ENCODE measurements at places on chromosomes 5 and 9. TPM values are rescaled to one million over a fixed set of nuclear protein-coding genes. Genes with fewer than 3 reads are reported as not detected.

DNA sequence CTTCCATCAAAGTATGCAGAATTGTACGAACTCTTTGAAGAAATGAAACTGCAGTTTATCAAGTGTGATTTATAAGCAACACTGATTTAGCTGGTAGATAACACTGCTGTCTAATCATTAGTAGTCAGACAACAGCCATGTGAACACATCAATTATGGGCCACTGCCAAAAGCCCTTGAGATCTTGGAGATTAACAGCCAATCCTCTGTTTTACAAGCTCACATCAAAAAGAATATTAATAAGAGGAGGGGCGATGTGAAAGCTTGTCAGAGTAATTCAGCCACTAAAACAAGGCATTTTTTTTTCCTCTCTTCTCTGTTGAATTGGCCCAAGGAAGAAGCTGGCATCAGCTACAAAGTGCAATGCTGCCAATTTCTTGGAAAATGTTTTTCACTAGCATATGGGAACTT, 28.1 kb downstream of the ZNF608 start:
- no peaks in the 10 kb centered on the region for H3K27me3 ChIP-seq
- H3K4me3 ChIP-seq, result no peak overlapping the region
- no peaks in the 10 kb centered on the region for H3K4me1 ChIP-seq
- DNase-seq, result no peak

GRCh38 chr5:121175986-121176385, 675.7 kb upstream of the FTMT start:
- no peaks in the 10 kb centered on the region for H3K4me1 ChIP-seq
- DNase-seq, result no peak

- H3K36me3 ChIP-seq, result no peaks in the 10 kb centered on the region
- no peak for DNase-seq
- peak within 1 kb of the TSS; percentile 49 for H3K4me3 ChIP-seq
- no peak within 1 kb of the TSS for H3K27ac ChIP-seq
- peaks cover 8% of the 10 kb centered on the region for H3K4me1 ChIP-seq
- H3K27me3 ChIP-seq, result no peaks in the 10 kb centered on the region
Observed at GRCh38 chr9:97853056-97853843, at the start of gene FOXE1. Gene FOXE1, plus strand, starts transcription at chr9:97853226. Its CDS starts 689 bp downstream, at chr9:97853915.

DNA sequence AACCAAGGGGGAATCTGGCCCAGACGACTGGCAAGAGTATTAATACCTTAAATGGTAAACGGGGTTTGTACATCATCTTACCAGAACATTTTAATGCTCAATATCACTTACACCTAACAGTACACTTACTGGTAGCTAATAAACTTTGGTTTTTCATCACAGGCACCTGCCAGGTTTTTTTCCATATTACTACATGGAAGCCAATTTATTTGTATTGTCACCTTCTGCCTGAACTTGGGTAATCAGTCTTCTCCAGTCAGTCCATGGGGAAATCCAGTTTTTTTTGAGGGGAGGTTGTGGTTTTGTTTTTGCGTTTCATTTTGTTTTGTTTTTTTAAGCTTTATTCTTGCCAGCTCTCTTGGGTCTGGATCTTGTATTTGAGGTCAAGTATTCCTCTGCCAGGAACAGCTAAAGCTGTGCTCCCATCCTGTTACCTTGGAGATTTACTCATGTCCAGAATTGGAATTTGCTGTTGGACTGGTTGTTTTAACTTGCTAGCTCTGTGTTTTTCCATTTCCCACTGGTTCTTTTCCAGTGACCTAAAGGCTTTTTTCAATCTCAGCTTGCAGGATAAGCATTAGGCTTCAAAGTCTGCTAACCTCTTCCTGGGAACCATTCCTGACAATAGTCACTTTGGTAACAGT, 11.1 kb upstream of the NADK2 start:
- H3K27me3 ChIP-seq, result no peaks in the 10 kb centered on the region
- H3K4me3 ChIP-seq, result no peak overlapping the region
- no peak for DNase-seq
- no peaks in the 10 kb centered on the region for H3K4me1 ChIP-seq
- no peak overlapping the region for H3K27ac ChIP-seq

GRCh38 chr5:73390972-73391371, 57.6 kb downstream of the FOXD1 start:
- no peak overlapping the region for H3K4me3 ChIP-seq
- H3K36me3 ChIP-seq, result no peaks in the 10 kb centered on the region
- no peak overlapping the region for H3K27ac ChIP-seq
- DNase-seq, result no peak
- H3K4me1 ChIP-seq, result peaks cover 6% of the 10 kb centered on the region
- no peaks in the 10 kb centered on the region for H3K27me3 ChIP-seq

DNA sequence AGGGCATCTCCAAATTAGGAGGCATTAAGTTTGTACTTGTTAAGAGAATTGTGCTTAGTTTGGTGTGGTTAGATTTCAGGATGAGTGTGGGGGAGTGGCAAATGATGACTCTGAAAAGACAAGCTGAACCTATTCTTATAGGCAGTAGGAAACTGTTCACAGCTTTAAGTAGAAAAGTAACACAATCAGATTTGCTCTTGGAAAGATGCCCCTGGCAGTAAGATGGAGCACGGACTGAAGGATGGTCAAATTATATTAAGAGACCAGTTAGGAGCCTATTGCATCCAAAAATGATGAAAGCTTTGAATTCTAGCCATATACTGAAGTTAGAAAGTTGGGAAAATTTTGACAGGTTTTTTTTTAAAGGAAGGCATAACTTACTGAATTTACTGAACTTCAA, 254.2 kb upstream of the MEF2C start:
- no peak overlapping the region for H3K4me3 ChIP-seq
- no peak for DNase-seq
- H3K4me1 ChIP-seq, result no peaks in the 10 kb centered on the region

GRCh38 chr5:10941900-10942299, 180.9 kb upstream of the DAP start:
- no peaks in the 10 kb centered on the region for H3K27me3 ChIP-seq
- no peak overlapping the region for H3K27ac ChIP-seq
- H3K4me3 ChIP-seq, result no peak overlapping the region
- H3K4me1 ChIP-seq, result no peaks in the 10 kb centered on the region
- no peak for DNase-seq
- no peaks in the 10 kb centered on the region for H3K36me3 ChIP-seq

- no peak overlapping the region for H3K4me3 ChIP-seq
- H3K27ac ChIP-seq, result no peak overlapping the region
- no peak for DNase-seq
- no peaks in the 10 kb centered on the region for H3K36me3 ChIP-seq
Observed at GRCh38 chr9:20340511-20340861, 281.8 kb downstream of the MLLT3 start.

DNA sequence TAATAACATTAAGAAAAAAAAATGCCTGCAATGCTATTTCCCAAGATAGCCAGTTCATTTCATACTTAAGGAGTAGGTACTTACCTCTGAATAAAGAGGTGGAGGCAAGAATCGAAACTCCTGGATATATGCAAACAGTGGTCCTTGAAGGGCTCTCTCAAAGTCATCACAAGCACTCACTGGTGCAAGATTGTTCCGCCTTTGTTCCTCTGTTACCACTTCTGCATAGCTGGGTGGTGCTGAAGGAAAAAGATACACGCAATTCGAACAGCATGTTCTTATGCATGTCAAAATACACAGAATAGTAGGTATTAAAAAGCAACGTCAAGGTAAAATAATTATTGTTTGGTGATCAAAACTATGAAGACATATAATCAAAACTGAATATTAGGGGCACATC, 9.5 kb downstream of the ARRDC3 start:
- H3K4me3 ChIP-seq, result no peak overlapping the region
- no peak overlapping the region for H3K27ac ChIP-seq

DNA sequence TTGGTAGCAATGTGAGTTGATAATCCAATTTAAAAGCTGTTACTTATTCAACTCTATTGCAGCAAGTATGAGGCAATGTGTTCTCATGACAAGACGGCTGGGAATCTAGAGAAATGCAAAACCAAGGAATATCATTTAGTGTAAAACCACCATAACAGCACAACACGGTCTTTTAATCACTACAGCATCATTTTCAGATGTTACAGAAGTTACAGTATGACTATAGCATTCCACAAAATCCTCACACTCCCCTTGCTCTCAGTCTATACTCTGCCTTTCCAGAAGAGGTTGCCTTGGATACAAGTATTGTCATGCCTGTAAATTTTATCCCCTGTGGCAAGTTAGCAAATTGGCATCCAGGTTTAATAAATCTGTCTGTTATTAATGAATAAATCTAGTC, 28.6 kb upstream of the TAS2R1 start:
- H3K36me3 ChIP-seq, result no peaks in the 10 kb centered on the region
- no peak overlapping the region for H3K4me3 ChIP-seq
- no peak for DNase-seq
- no peaks in the 10 kb centered on the region for H3K4me1 ChIP-seq

DNA sequence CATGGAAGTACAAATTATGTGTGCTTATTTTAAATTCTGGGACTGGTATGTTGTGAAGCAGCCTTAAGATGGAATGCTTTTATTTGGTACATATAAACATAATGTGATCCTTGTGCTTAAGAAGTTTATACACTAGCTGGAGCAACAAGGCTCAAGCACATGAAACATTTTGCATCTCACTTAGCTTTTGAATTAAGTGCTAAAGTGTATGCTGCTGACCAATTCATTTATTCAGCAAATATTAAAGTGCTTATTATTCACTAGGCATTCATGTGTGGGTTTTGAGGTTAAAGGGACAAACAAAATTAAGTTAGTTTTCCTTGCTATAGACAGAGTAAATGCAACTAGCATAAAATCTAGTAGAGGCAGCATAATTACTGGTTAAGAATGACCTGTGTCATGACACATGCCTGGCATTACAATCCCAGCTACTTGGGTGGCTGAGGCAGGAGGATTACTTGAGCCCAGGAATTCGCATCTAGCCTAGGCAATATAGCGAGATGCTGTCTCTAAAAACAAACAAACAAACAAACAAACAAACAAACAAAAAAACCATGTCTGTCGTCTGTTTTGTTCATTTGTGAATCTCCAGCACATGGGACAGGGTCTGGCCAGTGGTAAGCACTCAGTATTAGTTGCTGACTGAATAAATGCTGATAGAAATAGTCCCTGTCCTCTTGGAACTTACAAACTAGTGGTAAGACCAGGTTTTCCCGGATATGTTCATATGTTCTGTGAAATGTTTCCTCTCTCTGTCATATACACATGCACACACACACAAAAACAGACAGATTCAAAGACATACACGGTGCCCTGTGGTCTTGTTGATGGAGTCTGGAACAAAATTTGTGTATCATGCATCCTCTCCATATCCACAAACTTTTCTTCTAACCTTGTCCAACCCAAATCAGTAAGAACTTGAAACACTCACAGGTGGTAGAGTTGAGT, 41.9 kb upstream of the TNFAIP8 start:
- no peaks in the 10 kb centered on the region for H3K27me3 ChIP-seq
- H3K4me3 ChIP-seq, result no peak overlapping the region
- no peaks in the 10 kb centered on the region for H3K36me3 ChIP-seq
- H3K4me1 ChIP-seq, result peaks cover 3% of the 10 kb centered on the region
- no peak overlapping the region for H3K27ac ChIP-seq

DNA sequence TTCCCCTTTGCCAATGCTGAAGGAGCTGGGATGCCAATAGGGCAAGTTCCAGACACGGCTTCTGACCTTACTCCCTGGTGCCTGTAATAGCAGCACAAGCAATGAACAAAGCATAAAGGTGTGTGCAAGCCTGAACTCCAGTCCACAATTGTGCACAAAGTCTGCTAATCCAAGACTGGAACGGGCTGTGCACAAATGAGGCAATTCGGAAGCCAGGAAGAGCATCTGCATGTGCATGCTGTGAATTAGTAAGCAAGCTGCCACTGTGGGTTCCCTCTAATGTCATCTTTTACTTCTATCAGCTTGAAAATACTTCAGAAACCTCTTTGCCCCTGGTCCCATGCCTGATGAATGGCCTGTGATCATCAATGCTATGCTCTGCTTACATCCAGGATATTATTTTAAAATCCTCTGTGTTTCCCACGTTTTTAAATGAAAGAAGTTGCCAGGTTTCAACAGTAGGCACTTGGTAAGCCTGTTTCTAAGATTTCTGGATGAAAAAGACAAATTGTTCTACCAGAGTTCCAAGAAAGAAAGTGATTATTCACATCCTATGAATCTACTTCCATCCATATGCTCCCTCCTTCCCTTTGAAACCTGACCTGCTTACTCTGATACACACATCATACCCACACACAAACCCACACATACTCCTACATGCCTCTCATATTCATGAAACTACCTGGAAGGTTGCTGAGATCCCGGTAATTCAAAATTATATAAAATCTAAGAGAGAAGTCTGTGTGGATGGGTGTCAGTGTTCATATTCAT, 165.7 kb downstream of the KCTD16 start:
- no peak for DNase-seq
- H3K27me3 ChIP-seq, result no peaks in the 10 kb centered on the region
- H3K4me1 ChIP-seq, result no peaks in the 10 kb centered on the region
- no peak overlapping the region for H3K4me3 ChIP-seq
- no peak overlapping the region for H3K27ac ChIP-seq

GRCh38 chr5:127518319-127518621, 830 bp downstream of the PRRC1 start:
- H3K4me1 ChIP-seq, result peaks cover 17% of the 10 kb centered on the region
- H3K27me3 ChIP-seq, result no peaks in the 10 kb centered on the region
- H3K27ac ChIP-seq, result peak overlapping the region; percentile 82
- H3K36me3 ChIP-seq, result no peaks in the 10 kb centered on the region
- DNase-seq, result no peak
- H3K4me3 ChIP-seq, result peak overlapping the region; percentile 92

DNA sequence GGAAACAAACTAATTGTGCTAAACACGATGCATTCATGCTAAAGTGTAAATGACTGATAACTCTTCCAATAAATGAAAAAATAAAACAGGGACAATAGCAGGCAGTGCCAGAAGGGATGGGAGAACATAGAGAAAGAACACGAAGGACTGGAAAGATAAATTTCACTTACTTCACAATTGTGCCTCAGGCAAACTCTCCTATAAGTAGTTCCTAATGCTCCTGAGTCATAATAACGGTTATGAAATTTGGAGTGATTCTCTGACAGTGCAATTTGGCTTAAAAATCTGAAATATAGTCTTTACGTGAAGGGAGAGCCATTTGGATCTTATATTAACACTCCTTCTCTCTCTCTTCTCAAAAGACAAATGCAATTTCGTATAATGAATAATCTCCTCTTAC, 2218.5 kb downstream of the MAT2B start:
- no peak overlapping the region for H3K27ac ChIP-seq
- H3K27me3 ChIP-seq, result no peaks in the 10 kb centered on the region
- H3K4me3 ChIP-seq, result no peak overlapping the region
- DNase-seq, result no peak
- no peaks in the 10 kb centered on the region for H3K36me3 ChIP-seq
- H3K4me1 ChIP-seq, result no peaks in the 10 kb centered on the region

GRCh38 chr5:107415762-107416161, 255.0 kb downstream of the EFNA5 start:
- DNase-seq, result no peak
- no peak overlapping the region for H3K4me3 ChIP-seq
- H3K27me3 ChIP-seq, result no peaks in the 10 kb centered on the region

The BTNL3 gene
- not detected for total RNA-seq

The OR2V2 gene
- not detected for total RNA-seq

The CARD9 gene
- 3.7 TPM for total RNA-seq

The RAB3C gene
- total RNA-seq, result 1.8 TPM

The SLC6A3 gene
- total RNA-seq, result 0.55 TPM

The ANKRD31 gene
- 10.3 TPM for total RNA-seq

The PAIP1 gene
- total RNA-seq, result 103 TPM

The EXOSC3 gene
- total RNA-seq, result 78.4 TPM

The IRX1 gene
- total RNA-seq, result 0.47 TPM

The EIF4E1B gene
- total RNA-seq, result 0.99 TPM

Measured in testis (tissue), 5 donors.